ENCODE measurements at places on chromosomes 13 and 19.
A peak's percentile ranks its signal among the peaks of the same experiment; 100 is the strongest.

GRCh38 chr19:1453525-1454364, 3.8 kb downstream of the APC2 start:
- no peak for DNase-seq

DNA sequence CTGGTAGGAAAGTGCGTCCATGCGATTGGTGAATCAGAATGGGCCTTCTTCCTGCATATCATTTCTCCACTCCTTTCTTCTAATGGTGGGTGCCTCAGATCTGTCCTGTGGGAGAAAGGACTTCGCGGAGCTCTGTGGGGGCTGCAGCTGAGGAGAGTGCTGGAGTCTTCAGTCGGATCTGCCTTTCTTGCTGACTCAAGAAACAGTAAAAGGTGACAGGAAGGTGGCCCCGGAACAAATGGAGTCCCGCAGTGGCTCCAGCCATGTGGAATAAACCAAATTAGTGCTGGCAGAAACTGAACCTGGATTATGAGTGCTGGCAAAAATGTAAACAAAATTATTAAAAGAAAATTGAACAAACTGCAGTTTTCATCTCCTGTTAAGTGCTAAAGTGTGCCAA, 15.1 kb upstream of the GAS6 start:
- no peak for DNase-seq

DNA sequence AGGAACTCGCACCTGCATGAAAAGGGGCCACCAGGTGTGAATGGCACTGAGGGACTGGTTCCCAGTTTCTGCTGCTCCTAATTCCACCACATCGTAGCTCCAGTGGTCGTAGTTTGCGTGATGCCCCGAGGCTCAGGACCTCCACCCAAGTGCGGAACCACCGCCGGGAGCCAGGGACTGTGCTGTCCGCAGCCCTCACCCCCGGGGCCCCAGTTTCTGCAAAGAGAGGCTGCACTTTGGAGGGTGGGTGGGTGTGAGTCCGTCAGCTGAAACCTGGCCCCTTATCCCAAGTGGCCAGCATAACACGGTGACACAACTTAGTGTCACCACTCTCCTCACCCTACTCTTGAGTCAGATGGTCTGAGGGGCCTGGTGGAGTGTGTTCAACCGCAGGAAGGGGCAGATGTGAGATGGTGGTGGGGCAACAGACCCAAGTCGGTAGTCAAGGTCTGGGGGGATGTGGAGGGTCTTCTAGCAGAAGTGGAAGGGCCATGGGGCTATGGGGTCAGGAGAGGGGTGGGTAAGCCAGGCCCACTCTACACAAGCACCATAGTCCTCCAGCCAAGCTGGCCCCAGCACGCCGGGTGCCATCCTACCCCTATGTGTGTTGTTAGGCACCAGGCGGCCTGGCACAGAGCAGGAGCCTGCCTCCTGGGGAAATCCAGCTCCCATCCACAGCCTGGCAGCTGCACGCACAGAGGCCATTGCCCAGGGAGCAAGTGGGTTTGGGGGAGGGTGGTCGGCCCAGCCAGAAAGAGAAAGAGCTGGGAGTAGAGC, 1301.6 kb downstream of the UQCRFS1 start:
- DNase-seq: no peak

- peak; percentile 76 for DNase-seq
Observed at GRCh38 chr19:49937750-49938381, 8.6 kb upstream of the NUP62 start.

DNA sequence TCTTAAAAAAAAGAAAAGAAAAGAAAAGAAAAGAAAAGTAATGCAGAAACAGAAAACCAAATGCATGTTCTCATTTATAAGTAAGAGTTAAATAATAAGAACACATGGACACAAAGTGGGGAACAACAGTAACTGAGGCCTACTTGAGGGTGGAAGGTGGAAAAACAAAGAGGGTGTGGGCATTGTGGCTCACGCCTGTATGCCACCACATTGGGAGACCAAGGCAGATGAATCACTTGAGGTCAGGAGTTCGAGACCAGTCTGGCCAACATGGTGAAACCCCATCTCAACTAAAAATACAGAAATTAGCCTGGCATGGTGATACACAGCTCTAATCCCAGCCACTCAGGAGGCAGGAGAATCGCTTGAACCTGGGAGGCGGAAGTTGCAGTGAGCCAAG, 8.1 kb downstream of the ZNF708 start:
- DNase-seq: no peak

GRCh38 chr13:78137404-78138142, 218.9 kb upstream of the EDNRB start:
- DNase-seq: no peak

DNA sequence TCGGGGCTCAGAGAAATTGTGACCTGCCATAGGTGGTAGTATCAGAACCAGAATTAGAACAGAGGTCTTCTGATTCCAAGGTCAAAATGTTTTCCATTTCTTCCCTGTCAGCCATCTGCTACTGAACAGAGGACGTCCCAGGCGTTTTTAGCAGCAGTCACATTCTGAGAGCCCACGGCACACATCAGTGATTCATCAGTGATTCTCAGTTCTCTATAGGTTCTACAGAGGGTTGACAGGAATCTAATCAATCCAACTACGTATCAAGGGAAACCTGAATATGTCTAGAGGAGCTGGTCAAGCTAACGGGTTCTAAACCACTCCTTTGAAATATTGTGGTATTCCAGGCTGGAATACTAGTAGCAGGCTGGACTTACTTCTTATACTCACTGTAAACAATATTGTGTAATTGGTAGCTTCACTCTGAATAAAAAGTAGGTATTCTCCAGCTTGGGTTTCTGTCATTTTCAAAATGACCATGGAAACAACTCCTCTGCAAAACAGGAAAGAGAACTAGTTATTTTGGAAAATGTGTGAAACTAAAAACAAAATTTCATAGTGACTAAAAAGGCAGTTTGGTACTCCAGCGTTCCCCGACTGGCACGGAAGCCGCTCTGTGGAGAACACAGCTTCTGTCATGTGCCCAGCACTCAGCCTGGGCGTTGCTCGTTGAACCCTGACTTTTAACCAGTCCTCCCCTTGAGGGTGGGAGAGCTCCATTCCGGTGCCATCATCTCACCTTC, 43.2 kb downstream of the FLT3 start:
- DNase-seq: no peak

DNA sequence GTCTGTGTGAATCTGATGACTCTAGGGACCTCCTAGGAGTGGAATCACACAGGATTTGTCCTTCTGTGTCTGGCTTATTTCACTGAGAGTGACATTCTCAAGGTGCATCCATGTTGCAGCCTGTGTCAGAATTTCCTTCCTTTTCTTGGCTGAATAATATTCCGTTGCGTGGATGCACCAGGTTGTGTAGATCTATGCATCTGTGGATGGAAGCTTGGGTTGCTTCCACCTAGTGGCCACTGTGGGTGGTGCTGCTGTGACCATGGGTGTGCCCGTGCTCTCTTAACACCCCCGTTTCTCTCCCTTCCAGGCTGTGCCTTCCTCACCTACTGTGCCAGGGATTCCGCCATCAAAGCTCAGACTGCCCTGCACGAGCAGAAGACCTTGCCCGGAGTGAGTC, 26.2 kb downstream of the CELF5 start:
- no peak for DNase-seq

GRCh38 chr19:49853852-49854377, 3.0 kb downstream of the PTOV1 start:
- no peak for DNase-seq

- no peak for DNase-seq
Observed at GRCh38 chr19:48386981-48387380, 4.4 kb downstream of the KDELR1 start.

- no peak for DNase-seq
Observed at GRCh38 chr13:105918842-105919741, 616.4 kb downstream of the EFNB2 start.

- DNase-seq: no peak
Observed at GRCh38 chr19:57934820-57935665, at the start of gene ZNF418. ZNF418 (minus strand) TSS chr19:57935402; CDS start chr19:57933822, 1,580 bp downstream.

DNA sequence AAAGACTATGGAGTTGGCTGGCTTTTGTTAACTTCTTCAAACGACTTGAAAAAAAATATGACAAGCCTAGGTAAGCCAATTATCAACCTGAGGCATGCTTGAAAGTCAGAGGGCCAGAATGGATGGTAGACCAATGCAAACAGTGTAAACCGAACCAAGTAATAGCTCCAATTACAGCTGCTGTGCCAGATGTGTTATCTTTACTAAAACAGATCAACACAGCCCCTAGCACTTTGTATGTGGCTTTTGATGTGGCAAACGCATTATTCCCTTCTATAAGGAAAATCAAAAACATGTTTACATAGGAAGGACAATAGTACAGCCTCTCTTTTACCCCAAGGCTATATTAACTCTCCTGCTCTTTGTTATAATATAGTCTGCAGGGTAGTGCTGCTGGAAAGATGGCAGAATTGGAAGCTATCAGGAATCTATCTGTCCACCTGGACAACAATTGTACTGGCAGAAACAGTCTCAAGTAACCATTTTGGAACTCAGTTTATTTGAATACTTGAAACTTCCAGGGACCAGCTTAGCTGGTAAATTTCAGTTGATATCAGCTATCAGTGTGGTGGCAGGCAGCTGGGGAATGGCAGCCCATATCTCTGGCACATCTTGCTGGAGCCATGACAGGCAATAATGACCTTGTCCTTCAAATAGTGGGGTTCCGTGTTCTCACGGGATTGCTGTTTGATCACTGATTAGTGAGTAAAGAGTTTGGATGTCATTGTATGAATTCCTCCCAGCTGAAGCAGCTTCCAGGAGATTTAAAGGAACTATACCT, 144.4 kb upstream of the WASF3 start:
- no peak for DNase-seq

DNA sequence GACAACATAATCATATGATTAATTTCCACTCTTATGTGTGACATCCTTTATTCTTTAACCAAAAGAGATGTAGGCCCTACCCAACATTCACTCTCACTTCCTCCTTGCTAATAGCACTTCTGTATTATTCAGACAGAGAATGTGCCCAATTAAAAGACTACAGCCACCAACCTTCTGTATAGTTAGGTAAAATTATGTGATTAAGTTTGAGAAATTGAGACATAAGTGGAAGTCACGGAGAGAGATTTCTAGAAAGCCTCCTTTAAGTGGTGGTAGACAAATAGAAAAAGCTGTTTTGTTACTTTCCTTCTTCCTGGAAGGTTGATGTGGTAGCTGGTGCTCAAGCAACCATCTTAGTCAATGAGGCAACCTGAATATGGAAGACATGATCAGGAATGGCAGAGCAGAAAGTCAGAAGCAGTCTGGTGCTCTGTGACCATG, 14.8 kb downstream of the EPSTI1 start:
- DNase-seq: no peak

- no peak for DNase-seq
Observed at GRCh38 chr13:104740641-104741222, 1674.5 kb upstream of the SLC10A2 start.

DNA sequence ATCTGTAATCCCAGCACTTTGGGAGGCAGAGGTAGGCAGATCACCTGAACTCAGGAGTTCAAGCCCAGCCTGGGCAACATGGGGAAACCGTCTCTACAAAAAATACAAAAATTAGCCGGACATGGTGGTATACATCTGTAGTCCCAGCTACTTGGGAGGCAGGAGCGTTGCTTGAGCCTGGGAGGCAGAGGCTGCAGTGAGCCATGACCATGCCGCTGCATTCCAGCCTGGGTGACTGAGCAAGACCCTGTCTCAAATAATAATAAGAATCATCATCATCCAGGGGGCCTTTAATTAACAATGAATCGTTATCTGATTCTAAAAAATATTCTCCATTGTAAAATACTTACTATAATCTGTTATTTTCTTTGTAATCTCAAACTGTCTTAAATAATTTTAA, 283.4 kb downstream of the DACH1 start:
- no peak for DNase-seq

DNA sequence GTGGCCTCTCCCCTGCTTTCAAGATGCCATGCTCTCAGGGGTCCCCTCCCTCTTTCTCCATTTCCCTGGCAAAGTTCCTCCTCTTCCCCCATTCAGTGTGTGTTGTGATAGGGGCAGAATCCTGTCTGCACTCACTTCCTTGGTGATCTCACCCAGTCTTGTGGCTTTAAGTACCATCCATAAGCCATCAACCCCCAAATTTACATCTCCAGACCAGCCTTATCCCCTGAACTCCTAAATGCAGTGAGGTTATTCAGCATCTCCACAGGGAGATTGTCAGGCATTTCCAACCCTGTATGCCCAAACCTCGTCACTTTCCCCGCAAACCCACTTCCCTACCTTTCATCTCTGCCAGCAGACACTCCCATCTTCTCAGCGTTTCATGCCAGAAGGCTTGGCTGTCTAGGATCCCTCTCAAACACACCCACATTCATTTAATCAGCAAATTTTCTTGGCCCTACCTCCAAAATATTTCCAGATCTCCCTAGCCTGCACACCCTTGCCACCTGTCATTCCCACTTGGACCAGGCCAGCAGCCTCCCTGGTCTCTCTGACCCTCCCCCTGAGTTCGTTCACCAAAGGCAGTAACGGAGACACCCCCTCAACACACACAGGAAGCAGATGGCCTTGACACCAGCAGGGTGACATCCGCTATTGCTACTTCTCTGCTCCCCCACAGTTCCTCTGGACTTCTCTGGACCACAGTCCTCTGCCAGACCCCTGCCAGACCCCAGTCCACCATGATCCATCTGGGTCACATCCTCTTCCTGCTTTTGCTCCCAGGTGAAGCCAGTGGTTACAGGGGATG, at the start of gene HCST:
HCST (plus strand) TSS at position 676 of the 808 bp plus-strand sequence; CDS start at position 741, 65 bp downstream.
- DNase-seq: no peak

DNA sequence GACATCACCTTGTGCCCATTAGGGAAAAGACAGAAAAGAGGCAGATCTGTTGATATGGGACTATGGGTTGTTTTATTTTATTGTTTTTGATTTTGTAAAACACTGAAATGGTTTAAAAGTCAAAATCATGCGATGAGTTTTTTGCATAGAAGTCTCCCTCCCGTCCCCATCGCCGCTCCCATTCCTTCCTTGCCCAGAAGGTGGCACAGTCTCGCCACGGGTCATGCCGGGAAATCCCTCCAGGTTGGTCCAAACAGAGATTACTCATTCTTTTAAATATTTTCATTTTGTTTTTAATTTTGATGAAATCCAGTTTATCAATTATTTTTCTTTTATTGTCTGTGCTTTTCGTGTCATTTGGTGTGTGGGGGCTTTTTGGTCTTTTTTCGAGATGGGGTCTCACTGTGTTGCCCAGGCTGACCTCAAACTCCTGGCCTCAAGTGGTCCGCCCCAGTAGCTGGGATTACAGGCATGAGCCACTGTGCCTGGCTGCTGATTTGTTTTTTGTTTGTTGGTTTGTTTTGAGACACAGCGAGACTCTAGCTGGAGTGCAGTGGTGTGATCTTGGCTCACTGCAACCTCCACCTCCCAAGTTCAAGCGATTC, 9.2 kb downstream of the PGPEP1 start:
- DNase-seq: no peak

DNA sequence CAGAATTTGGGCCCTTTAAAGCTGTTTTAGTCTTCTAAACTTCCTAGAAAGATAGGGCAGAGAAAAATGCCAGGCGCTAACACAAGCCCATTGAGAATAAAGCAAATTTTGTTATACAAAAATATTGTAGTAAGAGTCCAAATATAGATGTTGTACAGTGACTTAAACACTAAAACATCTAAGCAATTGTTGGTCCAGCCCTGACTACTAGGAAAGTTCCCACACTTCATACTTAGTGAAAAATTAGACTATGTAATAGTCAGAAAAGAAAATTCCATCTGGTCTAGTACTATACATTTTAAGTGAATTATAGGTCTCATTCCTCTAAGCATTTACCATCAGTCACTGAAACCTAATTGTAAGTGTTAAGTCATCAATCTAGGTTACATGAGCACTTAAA, 1518.3 kb upstream of the SLC10A2 start:
- DNase-seq: no peak

- no peak for DNase-seq
Observed at GRCh38 chr19:39128516-39129079, 3.0 kb downstream of the PAK4 start.

Measured in activated CD4-positive, CD25-positive, alpha-beta regulatory T cell (primary cell).